Activated CD4-positive, alpha-beta memory T cell treated with anti-CD3 and anti-CD28 coated beads for 36 hours (primary cell): ENCODE measurements at places on chromosomes 13 and 19.
A peak's percentile ranks its signal among the peaks of the same experiment; 100 is the strongest.

- no peak for DNase-seq
Measured at GRCh38 chr13:26022538-26023292, 29.1 kb downstream of the SHISA2 start.

GRCh38 chr13:98447881-98448641 is 128.8 kb downstream of the STK24 start:
- peak; percentile 60 for DNase-seq

GRCh38 chr19:33296488-33296971 is 5.8 kb downstream of the CEBPA start:
- DNase-seq = no peak

DNA sequence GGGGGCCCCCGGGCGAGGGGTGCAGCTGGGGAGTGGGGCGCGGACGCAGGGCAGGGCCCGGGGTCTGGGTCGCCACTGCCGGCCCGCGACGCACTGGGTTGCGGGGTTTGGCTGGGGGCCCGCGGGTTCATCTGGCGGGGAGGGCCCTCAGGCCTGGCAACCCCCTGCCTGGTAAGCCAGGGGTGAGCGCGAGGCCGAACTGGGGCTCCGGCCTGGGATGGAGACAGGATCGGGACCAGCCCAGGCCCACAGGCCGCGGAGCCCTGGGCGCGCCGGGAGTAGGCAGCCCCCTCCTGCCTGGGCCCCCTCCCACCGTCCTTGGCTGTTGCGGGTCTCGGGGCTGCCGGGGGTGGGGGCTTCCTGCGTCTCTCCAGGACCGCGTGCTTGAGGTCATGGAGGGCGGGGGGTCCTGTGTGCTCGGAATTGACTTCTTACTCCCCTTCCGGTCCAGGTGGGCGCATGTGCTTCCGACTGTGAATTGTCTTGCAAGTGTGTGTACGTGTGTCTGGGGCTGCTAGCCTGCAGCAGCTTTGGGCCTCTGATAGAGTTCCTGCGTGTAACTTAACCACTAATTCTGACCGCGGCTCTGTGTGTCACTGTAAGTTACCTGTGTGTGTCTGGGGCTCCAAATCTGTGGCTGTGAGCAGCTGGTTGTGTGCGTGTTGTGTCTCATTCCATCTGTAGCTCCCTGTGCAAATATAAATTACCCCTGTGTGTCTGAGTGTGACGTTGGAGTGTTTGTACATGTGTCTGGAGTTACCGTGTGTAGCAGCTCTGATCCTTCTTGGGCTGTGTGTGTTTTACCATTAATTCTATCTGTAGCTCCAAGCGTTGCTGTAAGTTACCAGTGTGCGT is 751 bp downstream of the GRAMD1A start:
- DNase-seq = peak; percentile 76

- DNase-seq = no peak
Measured at GRCh38 chr13:34671137-34671536, 270.9 kb upstream of the NBEA start.

DNA sequence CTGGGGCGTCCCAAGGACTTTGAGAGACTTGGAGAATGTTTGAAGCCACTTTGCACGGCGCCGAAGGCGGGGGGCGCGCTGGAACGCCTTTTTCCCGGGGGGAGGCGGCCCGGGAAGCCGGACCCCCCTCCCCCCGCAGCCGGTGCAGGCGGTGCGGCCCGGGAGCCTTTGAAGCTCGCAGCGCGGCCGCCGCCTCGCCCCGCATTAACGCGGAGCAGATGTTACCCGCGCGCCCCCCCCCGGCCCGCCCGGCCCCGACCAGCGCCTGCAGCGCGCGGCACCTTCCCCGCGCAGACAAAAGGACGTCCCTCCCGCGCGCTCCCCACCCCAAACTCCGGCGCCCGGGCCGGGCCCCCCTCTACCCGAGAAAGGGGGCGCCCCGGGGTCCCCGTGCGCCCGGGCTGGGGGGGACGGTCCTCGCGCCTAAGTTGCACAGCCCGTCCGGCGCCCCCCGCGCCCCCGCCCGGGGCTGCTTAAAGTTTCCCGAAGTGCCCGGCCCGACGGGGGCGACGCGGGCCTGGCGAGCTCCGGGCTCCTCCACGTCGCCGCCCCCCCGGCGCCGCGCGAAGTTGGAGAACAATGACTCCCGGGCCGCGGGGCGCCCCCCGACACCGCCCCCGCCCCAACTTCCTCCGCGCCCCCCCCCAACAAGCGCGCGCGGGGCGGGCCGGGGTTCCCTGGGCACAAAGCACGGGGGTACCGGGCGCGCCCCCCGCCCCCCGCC is 685 bp downstream of the TCF3 start:
- peak; percentile 61 for DNase-seq

GRCh38 chr19:29941828-29942403 is at the start of gene URI1:
URI1 (plus strand) TSS chr19:29942239; CDS start chr19:29942548, 309 bp downstream.
- DNase-seq = peak; percentile 95

DNA sequence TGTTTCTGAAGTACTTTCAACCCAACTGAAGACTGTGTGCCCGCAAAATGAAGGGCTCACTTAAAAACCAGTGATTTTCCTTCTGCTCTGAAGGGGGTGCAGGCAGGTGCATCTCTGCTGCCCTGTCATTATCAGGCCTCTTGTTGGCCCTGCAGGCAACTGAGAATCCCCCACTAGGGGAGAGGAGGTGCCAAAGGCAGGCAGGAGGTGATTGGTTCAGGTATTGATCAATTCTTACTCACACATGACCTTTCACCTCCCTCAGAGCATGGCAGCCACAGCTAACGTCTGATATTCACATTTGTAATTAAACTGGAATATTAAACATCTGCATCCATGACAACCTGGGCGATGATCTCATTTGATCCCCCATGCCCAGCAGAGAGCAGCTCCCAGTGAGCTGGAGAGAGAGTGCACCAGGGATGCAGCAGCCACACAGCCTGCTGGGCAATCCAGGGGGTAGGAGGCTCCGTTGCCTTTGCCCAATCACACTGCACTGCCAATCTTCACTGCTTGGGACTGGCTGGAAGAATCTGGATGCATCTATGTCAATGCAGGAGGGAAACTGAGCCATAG is 267.9 kb upstream of the TSHZ3 start:
- no peak for DNase-seq

DNA sequence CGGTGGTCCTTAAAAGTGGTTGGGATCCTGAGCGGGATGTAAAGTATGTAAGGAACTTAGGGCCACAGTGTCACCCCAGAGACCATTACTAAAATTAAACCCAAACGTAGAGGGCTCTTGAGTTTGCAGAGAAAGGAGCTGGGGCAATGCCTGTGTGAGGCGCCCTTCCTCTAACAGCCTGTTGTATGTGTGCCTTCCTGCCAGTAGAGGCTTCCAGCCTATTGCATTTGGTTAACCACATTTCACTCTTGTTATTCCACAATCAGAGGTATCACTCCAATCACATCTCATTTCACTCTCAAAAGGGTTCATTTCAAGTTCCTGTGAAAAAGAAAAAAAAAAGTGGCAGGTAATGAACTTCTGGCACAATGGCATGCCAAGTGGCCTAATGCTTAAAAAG is 29.4 kb downstream of the DIAPH3 start:
- peak; percentile 17 for DNase-seq

DNA sequence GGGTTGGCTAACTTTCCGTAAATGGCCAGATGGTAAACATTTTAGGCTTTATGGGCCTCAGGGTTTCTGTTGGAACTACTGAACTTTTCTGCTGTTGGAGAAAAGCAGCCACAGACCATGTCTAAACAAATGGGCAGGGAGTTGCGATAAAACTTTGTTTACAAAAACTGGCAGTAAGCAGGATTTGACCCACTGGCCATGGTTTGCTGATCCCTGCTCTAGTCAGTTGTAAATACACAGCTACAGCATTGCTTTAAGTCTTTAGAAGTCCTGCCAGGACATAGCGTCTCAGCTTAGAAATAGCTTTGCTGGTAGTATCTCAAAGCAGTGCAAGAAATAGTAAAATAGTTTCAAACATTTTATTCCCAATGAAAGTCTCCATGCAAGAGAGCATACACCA is 88.4 kb downstream of the NALCN start:
- DNase-seq = no peak

GRCh38 chr19:35742121-35742724 is at the start of gene IGFLR1:
IGFLR1 (minus strand) TSS chr19:35742452; CDS start chr19:35741180, 1,272 bp downstream.
- DNase-seq = peak; percentile 89

- DNase-seq = no peak
Measured at GRCh38 chr13:86725105-86725504, 925.9 kb upstream of the SLITRK6 start.
